ENCODE measurements at places on chromosomes 7 and 10.

- no peak for DNase-seq
Measured at GRCh38 chr7:131110297-131111080, 217.2 kb upstream of the MKLN1 start.

- no peak for DNase-seq
Measured at GRCh38 chr10:119447421-119447820, 95.1 kb downstream of the RGS10 start.

DNA sequence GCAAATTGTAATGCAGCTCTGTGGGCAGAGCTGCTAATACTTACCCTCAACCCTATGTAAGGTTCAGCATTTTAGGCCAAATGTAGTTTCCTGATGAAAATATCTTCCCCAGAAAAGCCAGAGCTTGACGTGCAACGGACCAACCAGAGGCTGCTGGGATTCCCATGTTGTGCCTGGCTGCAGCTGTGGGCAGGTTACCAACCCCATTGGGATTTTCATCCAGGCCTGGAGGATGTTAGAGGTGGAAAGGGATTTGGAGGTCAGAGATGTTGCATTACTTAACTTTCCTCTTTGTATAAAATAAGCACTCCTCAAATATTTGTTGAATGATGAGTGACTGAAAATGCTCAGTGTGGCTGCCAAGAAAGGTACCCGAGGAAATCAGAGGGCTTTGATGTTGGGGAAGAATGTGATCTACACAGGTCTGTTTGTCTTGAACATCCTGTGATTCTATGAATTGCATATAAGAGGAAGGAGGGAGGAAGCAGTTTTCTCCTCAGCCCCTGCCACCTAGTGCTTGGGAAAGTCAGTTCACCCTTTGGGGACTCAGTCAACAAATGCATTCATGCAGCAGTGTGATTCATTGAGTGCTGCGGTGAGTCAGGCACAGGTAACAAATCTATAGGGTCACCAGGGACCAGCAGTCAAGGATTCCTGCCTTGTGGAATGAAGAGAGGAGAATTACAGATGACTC lies 487.2 kb downstream of the RPS24 start:
- no peak for DNase-seq

- DNase-seq: no peak
Measured at GRCh38 chr7:37285706-37286453, 162.8 kb downstream of the ELMO1 start.

DNA sequence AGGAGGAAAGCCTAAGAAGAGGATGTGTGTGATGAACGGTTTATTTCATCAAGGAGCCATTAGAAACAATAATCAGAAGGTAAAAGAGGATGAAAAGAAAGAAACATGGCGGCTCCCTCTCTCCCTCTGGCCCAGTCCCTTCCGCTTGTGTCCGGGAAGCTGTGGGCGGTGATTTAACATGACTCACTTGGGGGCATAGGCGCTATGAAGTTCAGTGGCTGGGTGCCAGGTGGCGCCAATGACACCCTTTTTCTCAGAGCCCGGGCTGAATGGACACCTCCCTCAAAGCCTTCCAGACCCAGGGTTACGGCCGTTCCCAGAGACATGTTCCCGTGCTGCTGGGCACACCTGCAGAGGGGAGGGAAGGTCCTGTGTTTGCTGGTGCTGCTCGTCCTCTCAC lies 244.0 kb downstream of the SKAP2 start:
- DNase-seq: no peak

DNA sequence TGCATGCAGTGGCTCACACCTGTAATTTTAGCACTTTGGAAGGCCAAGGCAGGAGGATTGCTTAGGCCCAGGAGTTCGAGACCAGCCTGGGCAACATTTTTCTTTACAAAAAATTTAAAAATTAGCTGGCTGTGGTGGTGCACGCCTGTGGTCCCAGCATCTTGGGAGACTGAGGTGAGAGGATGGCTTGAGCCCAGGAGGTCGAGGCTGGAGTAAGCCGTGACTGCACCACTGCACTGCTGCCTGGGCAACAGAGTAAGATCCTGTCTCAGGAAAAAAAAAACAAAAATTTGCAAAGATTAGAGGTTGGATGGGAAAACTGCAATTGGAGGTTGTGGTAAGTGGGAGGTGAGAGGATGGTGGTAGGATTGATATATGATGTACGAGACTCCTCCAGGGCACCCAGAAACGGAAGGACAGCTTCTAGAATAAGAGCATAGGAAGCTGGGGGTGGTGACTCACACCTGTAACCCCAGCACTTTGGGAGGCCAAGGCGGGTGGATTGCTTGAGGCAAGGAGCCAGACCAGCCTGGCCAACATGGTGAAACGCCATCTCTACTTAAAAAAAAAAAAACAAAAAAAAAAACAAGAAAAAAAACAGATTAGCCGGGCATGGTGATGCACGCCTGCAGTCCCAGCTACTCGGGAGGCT lies 19.1 kb upstream of the PARP12 start:
- no peak for DNase-seq

- no peak for DNase-seq
Measured at GRCh38 chr10:19874791-19875190, 58.6 kb downstream of the PLXDC2 start.

- no peak for DNase-seq
Measured at GRCh38 chr10:59880019-59880717, 26.2 kb downstream of the CCDC6 start.

DNA sequence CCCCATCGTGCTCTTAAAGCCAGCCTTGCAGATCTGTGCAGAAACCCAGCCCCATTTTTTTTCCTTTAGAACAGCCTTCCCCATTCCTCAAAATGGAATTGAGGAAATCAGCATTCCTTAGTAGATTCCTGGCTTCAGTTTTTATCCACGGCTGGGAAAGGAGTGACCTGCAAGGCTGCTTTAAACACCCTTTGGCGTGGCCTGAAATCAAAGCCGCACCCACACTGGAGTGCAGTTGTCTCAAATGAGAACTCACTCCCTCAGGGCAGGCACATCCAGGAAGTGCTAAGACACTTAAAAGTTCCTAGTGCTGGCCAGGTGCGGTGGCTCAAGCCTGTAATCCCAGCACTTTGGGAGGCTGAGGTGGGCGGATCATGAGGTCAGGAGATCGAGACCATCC lies 34.8 kb downstream of the HTR5A start:
- no peak for DNase-seq

- no peak for DNase-seq
Measured at GRCh38 chr7:98613601-98614425, 3.3 kb upstream of the NPTX2 start.

GRCh38 chr10:28343987-28344895 lies 41.4 kb upstream of the MPP7 start:
- DNase-seq: no peak

GRCh38 chr7:70907259-70908247 lies 224.4 kb upstream of the GALNT17 start:
- no peak for DNase-seq

DNA sequence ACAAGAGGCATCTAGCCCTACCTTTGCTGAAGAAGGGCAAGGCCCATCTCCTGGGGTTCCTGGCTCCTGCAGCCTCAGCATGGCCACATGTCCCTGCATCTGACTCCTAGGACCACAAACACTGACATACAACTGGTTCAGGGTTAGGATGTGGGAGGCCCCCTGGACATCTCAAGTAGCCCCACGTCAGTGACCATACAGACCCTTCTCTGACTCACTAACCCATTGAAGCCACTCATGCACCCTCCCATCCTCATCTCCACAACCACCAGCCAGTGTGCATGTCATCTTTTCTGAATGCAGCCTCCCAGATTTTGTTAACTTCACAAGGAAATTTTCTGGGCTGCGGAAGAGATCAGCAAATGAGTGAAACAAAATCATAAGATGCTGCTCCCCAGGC lies 18.2 kb downstream of the TMEM176B start:
- DNase-seq: no peak

- no peak for DNase-seq
Measured at GRCh38 chr7:20290505-20291111, 40.1 kb upstream of the ITGB8 start.

- DNase-seq: no peak
Measured at GRCh38 chr10:48439581-48440041, 133.1 kb downstream of the MAPK8 start.

DNA sequence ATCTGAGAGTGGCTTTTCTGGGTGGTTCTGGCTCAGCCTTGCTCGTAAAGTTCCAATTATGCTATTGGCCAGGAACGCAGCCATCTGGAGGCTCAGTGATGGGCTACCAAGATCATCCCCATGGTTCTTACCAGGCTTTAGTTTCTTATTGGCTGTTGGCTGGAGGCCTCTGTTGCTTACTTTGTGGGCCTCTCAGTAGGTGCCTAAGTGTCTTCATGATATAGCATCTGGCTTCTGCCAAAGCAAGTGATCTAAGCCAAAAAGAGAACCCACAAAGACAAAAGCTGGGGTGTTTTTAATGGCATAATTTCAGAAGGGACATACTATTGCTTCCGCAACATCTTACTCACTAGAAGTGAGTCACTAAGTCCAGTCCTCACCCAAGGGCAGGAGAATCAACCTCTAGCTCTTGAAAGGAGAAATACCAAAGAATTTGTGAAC lies 132.0 kb upstream of the MDFIC start:
- no peak for DNase-seq

DNA sequence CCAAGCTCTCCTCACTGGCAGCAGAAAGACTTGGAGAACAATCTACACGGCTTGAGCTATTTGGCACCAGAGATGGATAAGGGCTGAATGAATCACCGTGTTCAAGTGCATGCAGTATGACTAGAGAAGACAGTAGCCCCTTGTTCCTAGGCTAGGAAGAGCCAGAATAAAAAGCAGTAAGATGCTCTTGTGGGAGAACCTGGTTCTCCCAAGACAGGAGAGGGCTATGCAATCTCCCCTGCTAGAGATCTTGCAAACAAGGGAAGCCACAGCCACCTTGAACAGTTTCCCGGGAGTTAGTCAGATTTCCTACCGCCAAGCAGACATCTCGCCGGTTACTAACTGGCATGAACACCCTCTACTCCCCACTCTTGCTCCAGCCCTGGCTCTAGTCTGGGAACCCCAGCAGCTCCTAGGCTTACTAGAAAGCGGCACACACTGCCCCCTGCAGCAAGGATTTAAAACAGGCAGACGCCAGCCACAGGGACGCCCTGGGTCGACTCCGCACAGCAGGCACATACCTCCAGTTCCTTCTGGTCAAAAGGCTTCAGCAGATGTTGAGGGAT lies 107.3 kb downstream of the SMURF1 start:
- DNase-seq: no peak

- DNase-seq: no peak
Measured at GRCh38 chr10:114915294-114915693, 22.7 kb upstream of the TRUB1 start.

GRCh38 chr10:102627291-102627735 lies 17.0 kb upstream of the TRIM8 start:
- DNase-seq: no peak

DNA sequence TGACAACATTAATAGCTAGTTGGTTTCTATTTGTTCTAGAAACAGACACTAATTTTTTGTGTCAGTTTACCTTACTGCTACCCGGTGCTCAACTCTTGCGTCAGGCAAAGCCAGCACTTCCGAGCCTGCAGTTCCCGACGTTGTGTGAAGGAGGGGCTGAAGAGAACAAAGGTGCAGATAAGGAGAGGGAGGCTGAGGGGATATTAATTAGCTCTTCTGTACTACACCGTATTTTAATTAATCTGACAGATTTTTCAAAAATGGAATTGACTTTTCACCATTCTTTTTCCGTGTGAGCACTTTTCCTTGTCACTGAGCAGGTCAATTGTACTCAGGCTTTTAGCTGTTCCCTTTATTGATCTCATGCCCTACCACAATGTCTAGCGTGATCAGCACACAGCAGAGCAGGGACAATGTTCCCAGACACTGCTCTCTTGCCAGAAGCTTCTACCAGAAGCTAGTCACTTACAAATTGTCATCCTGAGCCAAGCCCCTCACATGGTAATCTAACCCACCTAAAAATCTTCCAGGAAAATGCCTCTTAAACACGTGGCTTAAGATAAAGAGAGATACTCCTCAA lies 650.5 kb upstream of the MKI67 start:
- no peak for DNase-seq

- no peak for DNase-seq
Measured at GRCh38 chr10:24214762-24215161, 5.8 kb downstream of the KIAA1217 start.

- DNase-seq: no peak
Measured at GRCh38 chr10:30500963-30501504, 67.0 kb downstream of the MAP3K8 start.

GRCh38 chr7:106840342-106840741 lies 24.7 kb upstream of the PIK3CG start:
- DNase-seq: no peak

GRCh38 chr10:26978519-26978918 lies 117.8 kb upstream of the ABI1 start:
- no peak for DNase-seq

- no peak for DNase-seq
Measured at GRCh38 chr7:110909117-110909516, 181.8 kb upstream of the LRRN3 start.

- DNase-seq: no peak
Measured at GRCh38 chr7:141697211-141697871, 4.6 kb downstream of the DENND11 start.

- DNase-seq: no peak
Measured at GRCh38 chr7:85820702-85821443, 634.0 kb upstream of the SEMA3D start.

- no peak for DNase-seq
Measured at GRCh38 chr7:1422512-1423263, 36.6 kb downstream of the MICALL2 start.

DNA sequence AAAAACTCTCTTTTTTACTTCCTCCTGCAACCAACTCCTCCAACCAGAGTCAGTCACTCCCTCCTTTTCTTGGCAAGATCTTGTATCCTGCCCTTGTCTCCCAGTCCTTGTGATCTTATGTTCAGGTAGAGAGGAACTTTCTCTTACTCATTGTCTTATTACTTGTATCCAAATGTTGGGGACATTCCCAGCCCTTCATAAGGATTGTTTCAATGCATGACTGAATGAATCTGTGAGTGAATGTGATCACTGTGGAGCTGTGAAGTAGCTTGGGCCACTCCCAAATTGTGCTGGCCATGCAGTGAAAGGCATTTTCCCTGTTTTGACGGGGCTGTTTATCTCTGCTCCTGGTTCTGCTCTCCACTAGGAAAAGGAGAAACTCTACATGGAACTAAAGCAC lies 93.7 kb downstream of the CFAP58 start:
- DNase-seq: no peak

GRCh38 chr10:21166557-21167287 lies 269.6 kb upstream of the NEBL start:
- no peak for DNase-seq

GRCh38 chr10:103889121-103889720 lies 28.8 kb downstream of the STN1 start:
- no peak for DNase-seq

- DNase-seq: no peak
Measured at GRCh38 chr7:127726476-127726875, 74.5 kb downstream of the SND1 start.

All from stimulated activated CD8-positive, alpha-beta memory T cell treated with anti-CD3 and anti-CD28 coated beads, Interleukin-7, amount 100 ng/mL, for 24 hours (primary cell).